PC-3 (cell line): ENCODE measurements at places on chromosomes 12 and 14.
A peak's percentile ranks its signal among the peaks of the same experiment; 100 is the strongest.

DNA sequence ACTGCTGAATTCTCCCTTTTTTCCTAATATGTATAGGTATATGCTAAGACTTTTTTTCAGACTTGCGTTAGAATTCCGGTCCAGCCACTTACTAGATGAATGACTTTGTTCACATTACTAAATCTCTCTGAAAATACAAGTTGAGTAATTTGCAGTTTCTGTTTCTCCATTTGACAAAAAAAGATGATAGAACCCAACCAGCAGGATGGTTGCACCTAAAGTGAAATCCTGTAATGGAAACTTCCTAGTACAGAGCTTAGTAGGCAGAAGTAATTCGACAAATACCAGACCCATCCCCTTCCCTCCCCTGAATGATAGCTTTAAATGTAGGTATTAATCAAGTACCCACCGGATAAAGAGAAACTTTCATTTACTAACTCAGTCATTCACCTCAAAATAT is 113.6 kb upstream of the RAP1B start:
- DNase-seq: no peak
- H3K36me3 ChIP-seq: no peaks in the 10 kb centered on the region
- no peak overlapping the region for H3K27ac ChIP-seq
- H3K4me3 ChIP-seq: no peak overlapping the region
- H3K27me3 ChIP-seq: no peaks in the 10 kb centered on the region

GRCh38 chr12:28568704-28569103 is 378.4 kb downstream of the CCDC91 start:
- DNase-seq: no peak
- no peak overlapping the region for H3K4me3 ChIP-seq
- H3K27me3 ChIP-seq: no peaks in the 10 kb centered on the region
- H3K4me1 ChIP-seq: peaks cover 31% of the 10 kb centered on the region

GRCh38 chr14:26527095-26527494 is 70.7 kb downstream of the NOVA1 start:
- no peaks in the 10 kb centered on the region for H3K27me3 ChIP-seq
- no peaks in the 10 kb centered on the region for H3K36me3 ChIP-seq
- no peak for DNase-seq
- peaks cover 7% of the 10 kb centered on the region for H3K4me1 ChIP-seq

GRCh38 chr12:106973545-106973944 is 13.4 kb downstream of the MTERF2 start:
- H3K36me3 ChIP-seq: peaks cover 18% of the 10 kb centered on the region; the same call in 1 of the 2 replicates
- no peak overlapping the region for H3K4me3 ChIP-seq
- no peak overlapping the region for H3K27ac ChIP-seq
- DNase-seq: no peak

DNA sequence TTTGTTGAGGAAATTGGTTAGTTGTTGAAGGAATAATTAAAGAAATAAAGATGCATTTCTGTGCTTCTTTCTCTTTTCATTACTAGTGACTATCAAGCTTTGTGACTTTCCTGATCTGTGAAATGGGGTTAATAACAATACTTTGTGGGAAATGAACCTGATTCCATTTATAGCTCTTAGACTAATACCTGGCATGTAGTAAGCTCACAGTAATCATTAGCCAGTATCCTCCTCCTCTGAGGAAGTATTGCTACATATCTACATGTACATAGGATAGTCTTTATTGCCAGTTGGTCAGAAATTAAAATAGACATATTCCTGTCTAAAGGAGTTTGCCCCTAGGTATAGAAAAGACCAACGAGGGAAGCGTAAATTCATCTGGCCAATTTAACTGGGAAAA is 1.8 kb upstream of the CCDC198 start:
- H3K4me3 ChIP-seq: no peak overlapping the region
- no peaks in the 10 kb centered on the region for H3K36me3 ChIP-seq
- H3K27me3 ChIP-seq: peaks cover 53% of the 10 kb centered on the region
- H3K27ac ChIP-seq: no peak overlapping the region
- H3K4me1 ChIP-seq: no peaks in the 10 kb centered on the region

DNA sequence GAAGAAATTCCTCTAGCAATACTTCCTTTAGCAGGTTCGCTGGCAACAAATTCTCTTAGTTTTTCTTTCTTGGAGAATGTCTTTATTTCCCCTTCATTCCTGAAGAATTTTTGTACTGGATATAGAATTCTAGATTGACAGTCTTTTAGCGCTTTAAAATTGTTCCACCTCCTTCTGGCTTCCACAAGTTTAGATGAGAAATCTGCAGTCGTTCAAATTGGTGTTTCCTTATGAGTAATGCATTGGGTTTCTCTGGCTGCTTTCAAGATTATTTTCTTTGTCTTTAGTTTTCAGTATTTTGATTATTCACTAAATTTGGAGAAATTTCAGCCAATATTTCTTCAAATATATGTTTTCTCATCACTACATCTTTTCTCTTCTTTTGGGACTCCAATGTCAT is 33.3 kb upstream of the FGF6 start:
- no peak for DNase-seq
- peaks cover 4% of the 10 kb centered on the region for H3K4me1 ChIP-seq
- H3K36me3 ChIP-seq: no peaks in the 10 kb centered on the region
- H3K4me3 ChIP-seq: no peak overlapping the region

DNA sequence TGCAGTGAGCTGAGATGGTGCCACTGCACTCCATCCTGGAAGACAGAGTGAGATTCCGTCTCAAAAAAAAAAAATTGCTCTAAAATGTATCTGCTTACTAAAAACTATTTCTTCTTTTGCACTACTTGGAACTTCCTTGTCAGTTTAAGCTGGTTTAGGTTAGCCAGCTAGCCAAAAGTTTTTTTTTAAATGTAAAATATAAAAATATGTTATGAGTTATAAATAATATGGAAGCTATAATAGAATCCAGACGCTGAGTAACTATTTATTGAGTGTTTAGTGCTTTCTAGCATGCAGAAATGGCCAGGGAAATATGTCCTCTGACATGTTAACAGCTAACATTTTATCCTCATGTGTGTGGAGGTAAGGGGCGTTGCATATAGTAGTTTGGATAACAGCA is 85.6 kb downstream of the PLEKHA5 start:
- H3K27me3 ChIP-seq: no peaks in the 10 kb centered on the region
- no peak overlapping the region for H3K27ac ChIP-seq
- no peak overlapping the region for H3K4me3 ChIP-seq

GRCh38 chr12:54225666-54226065 is 36.9 kb upstream of the SMUG1 start:
- H3K36me3 ChIP-seq: no peaks in the 10 kb centered on the region
- H3K4me3 ChIP-seq: no peak overlapping the region
- H3K4me1 ChIP-seq: peaks cover 18% of the 10 kb centered on the region
- no peaks in the 10 kb centered on the region for H3K27me3 ChIP-seq
- no peak overlapping the region for H3K27ac ChIP-seq

- DNase-seq: peak; percentile 82
- no peaks in the 10 kb centered on the region for H3K27me3 ChIP-seq
- peak overlapping the region; percentile 45 for H3K27ac ChIP-seq
- H3K4me1 ChIP-seq: peaks cover 21% of the 10 kb centered on the region
Observed at GRCh38 chr14:38290601-38291188, 34.8 kb upstream of the CLEC14A start.

DNA sequence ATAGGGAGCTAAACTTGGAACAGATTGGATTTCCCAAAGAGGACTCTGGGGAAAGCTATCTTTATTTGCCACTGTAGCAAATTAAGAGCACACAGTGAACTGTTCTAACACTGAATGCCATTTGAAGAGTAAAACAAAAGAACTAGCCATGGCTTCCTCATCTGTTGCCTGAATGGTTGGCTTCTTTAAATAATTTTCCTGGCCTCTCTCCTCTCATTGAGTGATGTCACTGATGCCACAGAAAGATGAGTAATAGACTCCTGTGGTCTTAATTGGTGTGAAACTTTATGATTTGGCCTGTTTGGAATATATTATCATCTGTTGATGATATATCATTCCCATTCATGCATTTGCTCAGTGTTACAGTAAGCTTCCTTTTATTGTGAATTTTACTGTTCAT is 42.5 kb downstream of the WDR20 start:
- no peak overlapping the region for H3K4me3 ChIP-seq
- no peaks in the 10 kb centered on the region for H3K27me3 ChIP-seq
- peak; percentile 41 for DNase-seq
- H3K27ac ChIP-seq: no peak overlapping the region
- peaks cover 14% of the 10 kb centered on the region for H3K4me1 ChIP-seq

DNA sequence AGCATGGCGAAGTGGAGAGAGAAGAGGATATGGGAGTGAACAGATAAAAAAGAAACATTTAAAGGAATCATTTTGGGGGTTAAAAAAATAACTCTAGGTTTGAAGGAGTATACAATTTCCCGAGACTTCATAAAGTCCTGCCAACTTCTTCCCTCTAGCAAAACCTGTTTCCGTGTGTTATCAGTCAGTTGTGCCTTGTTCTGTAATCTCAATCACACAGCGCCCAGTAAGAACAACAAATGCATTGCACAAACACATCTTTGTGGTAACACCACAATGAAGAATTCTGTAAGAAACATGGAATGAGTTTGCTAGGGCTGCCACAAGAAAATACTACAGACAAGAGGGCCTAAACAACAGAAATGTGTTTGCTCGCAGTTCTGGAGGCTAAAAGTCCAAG is 144.7 kb upstream of the FUT8 start:
- peaks cover 21% of the 10 kb centered on the region for H3K4me1 ChIP-seq
- H3K36me3 ChIP-seq: no peaks in the 10 kb centered on the region
- no peak overlapping the region for H3K27ac ChIP-seq
- H3K27me3 ChIP-seq: no peaks in the 10 kb centered on the region

GRCh38 chr12:42507081-42507480 is 82.5 kb downstream of the PRICKLE1 start:
- H3K36me3 ChIP-seq: no peaks in the 10 kb centered on the region
- H3K4me1 ChIP-seq: no peaks in the 10 kb centered on the region

- no peaks in the 10 kb centered on the region for H3K27me3 ChIP-seq
- H3K4me1 ChIP-seq: no peaks in the 10 kb centered on the region
- no peak overlapping the region for H3K27ac ChIP-seq
- no peaks in the 10 kb centered on the region for H3K36me3 ChIP-seq
- DNase-seq: no peak
- H3K4me3 ChIP-seq: no peak overlapping the region
Observed at GRCh38 chr14:64476438-64476837, 11.1 kb downstream of the AKAP5 start.

DNA sequence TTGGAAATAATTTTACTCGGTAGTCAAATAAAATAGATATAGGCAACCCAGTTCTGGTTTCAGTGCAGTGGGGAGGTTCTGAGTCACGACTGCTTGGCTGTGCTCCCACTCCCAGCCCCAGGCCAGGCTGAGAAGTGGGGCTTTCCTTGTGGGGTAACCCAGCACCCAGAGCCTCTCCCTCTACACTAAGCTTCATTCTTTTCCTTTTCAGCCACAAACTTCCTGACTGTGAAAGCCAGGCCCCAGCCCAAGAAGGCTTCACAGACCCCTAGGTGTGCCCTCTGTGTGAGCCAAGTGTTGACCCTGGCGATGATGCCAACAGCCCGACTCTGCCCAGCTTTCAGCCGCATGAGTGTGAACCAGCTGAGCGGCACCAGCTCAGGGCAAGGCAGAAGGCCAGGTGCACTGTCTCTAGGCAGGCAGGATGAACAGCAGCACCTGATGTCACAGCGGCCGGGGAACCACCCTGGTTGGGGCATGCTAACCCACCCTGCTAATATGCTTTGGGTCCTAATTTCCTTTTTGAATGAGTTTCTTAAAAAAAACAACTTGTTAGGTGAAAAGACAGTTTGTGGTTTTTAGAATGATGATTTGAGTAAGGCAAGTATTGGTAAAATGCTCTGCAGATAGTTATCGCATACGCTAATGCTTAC is 42.2 kb upstream of the ATP23 start:
- H3K4me3 ChIP-seq: peak overlapping the region; percentile 29; the same call in 1 of the 2 replicates
- DNase-seq: peak; percentile 70
- H3K4me1 ChIP-seq: peaks cover 30% of the 10 kb centered on the region
- H3K27me3 ChIP-seq: no peaks in the 10 kb centered on the region
- H3K36me3 ChIP-seq: no peaks in the 10 kb centered on the region
- peak overlapping the region; percentile 63 for H3K27ac ChIP-seq

GRCh38 chr14:74737753-74738325 is 24.9 kb downstream of the FCF1 start:
- no peaks in the 10 kb centered on the region for H3K27me3 ChIP-seq
- no peak overlapping the region for H3K27ac ChIP-seq
- no peak for DNase-seq
- H3K4me3 ChIP-seq: no peak overlapping the region

- H3K36me3 ChIP-seq: no peaks in the 10 kb centered on the region
- peak overlapping the region; percentile 42; the same call in 1 of the 2 replicates for H3K4me3 ChIP-seq
- H3K27me3 ChIP-seq: no peaks in the 10 kb centered on the region
- H3K4me1 ChIP-seq: peaks cover 18% of the 10 kb centered on the region
- DNase-seq: no peak
Observed at GRCh38 chr14:101721111-101721510, 40.4 kb upstream of the PPP2R5C start.

DNA sequence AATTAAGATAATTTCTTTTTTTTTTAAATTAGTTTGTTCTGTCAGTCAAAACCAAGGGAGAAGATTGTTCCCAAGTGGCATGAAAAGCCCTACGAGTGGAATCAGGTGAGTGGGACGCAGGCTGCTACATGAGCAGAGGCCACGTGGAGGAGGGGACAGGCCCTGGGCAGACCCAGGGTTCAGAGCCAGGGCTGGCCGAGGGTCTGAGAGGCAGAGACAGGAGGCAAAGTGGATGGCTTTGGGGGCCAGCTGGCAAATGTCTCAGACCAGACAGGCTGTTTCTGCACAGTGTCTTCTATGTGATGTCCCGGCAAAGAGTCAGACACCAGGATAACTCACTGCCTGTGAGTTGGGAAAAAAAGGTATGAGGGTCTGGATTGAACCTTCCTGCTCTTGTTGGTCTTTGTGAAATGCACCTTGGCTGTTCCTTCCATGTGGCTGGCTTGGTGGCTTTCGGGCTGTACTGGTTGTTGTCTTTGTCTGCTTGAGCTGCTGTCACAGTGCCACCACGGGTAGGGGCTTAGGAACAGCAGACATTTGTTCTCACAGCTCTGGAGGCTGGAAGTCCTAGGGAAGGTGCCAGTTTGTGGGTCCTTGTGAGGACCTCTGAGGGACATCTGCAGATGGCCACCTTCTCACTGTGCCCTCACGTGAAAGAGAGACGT is 35.8 kb upstream of the ASPG start:
- H3K4me1 ChIP-seq: no peaks in the 10 kb centered on the region
- DNase-seq: no peak
- no peaks in the 10 kb centered on the region for H3K27me3 ChIP-seq
- H3K27ac ChIP-seq: no peak overlapping the region

- peaks cover 83% of the 10 kb centered on the region for H3K4me1 ChIP-seq
- peak; percentile 86 for DNase-seq
- H3K27ac ChIP-seq: peak overlapping the region; percentile 12
- H3K27me3 ChIP-seq: no peaks in the 10 kb centered on the region
- peak overlapping the region; percentile 16; the same call in 1 of the 2 replicates for H3K4me3 ChIP-seq
- H3K36me3 ChIP-seq: no peaks in the 10 kb centered on the region
Observed at GRCh38 chr14:69650948-69651369, 39.6 kb downstream of the SUSD6 start.

DNA sequence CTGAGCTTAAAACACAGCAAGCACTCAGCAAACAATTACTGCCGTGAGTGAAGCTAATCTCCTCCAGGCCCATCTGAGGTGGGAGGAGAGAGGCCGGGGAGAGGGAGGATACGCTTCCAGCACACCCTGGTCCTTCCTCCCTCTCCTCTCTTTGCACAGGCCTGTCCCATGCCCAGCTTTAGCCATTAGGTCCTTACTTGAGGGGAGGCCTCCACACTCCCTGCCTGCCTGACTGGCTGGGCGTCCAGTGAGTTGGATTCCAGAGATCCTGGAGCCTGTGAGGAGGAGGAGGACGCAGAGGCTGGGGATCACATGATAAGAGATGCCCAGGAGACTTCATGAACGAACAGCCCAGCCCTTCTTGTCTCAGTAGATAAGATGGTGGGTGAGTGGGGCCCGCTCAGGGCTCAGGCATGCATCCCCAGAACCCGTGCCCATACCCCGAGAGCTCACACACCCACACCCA is 65.1 kb upstream of the NCOR2 start:
- H3K36me3 ChIP-seq: no peaks in the 10 kb centered on the region
- H3K27me3 ChIP-seq: no peaks in the 10 kb centered on the region
- no peak overlapping the region for H3K4me3 ChIP-seq
- H3K27ac ChIP-seq: no peak overlapping the region
- DNase-seq: no peak
- peaks cover 39% of the 10 kb centered on the region for H3K4me1 ChIP-seq
